ENCODE measurements at places on chromosomes 4 and X.

DNA sequence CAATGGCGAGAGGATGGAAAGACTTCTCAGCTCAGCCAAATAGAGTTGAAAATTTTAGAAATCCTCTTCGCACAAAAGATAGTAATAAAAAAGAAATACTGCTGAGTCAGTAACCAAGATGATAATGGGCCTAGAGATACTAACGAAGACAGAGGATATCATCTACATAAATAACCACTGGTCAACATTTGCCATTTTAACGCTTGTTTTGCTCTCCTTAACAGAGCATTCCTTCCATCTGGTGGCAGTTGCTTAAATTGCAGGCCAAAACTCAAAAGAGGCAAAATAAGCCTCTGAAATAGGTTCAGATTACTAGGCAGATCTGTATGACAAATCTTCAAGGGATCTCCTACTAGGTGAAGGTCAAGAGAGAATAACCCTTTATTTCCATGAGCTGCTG lies 51.7 kb upstream of the MCF2 start:
- no peak for DNase-seq

- peak; percentile 7 for DNase-seq
These were observed 1.1 kb upstream of the RAP1GDS1 start for GRCh38 chr4:98260047-98260578.

DNA sequence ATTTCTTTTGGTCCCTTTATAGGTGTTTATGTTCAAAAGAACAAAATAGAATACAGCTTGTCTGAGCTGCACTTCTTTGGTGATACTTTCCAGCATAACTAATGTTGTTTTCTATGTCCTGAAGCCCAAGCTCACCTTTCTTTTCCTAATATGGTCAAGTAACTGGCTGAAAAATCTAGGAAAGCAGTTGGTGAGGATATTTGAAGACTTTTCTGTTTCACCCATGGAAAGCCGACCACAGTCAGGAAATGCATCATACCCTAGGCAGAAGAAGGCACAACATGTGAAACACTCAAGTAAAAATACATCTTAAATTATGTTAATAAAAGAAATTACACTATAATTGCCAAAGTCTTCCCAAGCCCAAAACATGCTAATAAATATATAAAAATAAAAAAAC lies 337.0 kb downstream of the PDGFC start:
- no peak for DNase-seq

DNA sequence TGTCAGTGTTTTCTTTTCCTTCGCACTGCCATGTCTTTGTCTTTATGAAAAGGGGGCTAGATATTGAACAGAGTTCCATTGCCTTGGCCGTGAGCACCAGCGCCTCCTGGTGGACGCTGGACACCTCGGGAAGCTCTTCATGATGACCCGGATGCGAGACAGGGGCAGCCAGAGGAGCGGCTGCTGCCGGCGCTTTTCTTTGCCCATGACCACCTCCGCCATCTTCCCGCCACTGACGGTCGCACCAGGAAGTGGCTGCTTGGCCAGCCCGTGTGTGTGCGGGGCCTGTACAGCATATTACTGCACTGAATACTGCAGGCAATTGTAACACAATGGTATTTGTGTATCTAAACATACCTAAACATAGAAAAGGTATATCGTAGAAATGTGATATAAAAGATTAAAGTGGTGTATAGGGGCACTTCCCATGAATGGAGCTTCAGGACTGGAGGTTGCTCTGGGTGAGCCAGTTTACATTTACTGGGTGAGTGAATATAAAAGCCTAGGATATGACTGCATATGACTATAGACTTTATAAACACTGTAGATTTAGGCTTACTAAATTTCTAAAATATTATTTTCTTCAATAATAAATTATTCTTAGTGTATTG lies 15.8 kb upstream of the GRIA2 start:
- DNase-seq = no peak

DNA sequence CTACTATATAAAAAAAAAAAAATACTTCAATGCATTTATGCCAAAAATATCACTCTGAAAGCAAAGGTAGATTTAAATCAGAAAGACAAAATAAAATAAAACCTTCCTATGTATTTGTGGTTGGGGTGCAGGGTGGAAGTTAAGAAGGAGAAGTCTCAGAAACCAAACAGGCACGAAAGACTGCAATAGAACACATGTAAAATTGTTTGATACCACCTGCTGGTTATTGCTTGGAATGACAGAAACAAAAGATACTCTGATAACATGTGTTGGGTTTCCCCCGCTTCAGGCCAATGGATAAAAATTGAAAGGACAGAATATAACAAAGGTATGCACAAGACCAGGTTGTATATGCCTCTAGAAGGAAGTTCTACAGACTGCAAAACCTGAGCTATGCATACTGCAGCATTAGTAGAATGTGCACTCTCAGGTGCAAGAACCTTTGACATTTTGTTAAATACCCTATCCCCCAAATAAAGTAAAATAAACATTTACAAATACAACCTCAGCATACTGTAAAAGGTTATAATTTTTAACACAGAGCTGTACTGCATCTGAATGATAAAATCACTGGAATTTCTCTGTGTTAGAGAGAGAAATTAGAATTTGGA lies 118.8 kb downstream of the GABRA2 start:
- peak; percentile 0 for DNase-seq

DNA sequence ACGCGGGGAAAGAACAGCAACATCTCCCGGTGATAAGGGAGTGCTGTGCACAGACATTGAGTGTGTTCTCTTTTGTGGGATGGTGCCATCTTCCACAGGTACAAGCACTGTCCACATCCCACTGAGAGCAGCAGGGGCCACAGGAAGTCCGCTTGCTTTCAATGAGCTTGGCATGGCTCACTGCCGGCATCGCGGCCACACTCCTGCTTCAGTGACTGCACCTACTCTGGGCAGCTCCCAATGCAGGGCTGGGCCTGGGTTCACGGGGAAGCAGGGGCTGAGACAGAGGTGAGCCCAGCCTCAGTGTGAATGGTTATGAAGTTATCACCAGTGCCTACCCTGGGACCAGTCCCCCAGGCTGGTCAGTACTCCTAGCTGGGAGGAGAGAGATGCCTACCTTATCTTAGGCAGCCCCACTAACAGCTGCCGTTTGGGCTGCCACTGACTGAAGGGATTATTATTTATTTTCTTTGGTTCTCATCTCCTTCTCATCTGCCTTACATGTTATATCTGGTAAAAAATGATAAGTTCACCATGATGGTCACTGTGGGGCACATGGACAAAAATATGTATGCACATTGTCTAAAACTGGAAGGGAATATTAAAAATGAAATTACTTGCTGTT lies 99.2 kb downstream of the MGST2 start:
- no peak for DNase-seq

- no peak for DNase-seq
These were observed 78.1 kb upstream of the HPGD start for GRCh38 chr4:174600391-174600790.

DNA sequence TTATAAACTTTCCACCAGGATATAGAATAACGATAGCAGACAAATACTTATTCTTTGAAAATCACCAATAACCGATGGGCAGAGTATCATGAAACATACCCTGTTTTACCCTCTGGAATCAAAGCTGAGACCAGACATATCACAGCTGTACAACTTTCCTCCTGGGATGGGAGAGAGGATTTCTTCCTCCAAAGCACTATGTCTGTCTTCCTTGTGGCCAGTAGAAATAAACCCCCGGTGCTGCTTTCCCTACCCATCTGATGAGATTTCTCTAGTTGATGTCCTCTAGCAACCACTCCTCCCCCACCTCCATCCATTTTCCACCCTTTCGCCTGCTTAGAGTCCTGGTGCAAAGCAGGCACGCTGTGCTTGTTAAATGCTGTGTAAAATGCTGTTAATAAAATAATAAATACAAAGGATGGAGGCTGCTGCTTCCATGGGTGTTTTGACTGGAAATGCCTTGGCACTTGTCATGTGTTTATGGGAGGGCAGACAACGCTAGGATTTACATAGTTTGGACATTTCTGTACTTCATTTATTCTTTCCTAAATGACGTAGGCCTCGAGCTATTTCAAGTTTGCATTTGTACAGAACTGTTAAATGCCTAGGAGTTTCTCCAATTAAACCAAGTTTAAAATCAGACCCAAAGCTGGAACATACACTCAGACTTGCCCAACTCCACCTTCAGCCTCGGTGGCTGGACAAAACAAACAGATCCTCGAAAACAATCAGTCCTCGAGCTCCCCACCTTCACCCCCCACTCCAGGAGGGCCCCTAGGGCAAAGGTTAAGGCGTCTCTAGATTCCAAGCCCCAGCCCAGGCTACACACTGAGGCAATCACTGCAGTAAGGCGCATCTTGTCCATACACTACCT lies 10.1 kb downstream of the BCOR start:
- DNase-seq = no peak

GRCh38 chr4:185792384-185793115 lies 19.4 kb downstream of the SORBS2 start:
- peak; percentile 15 for DNase-seq

DNA sequence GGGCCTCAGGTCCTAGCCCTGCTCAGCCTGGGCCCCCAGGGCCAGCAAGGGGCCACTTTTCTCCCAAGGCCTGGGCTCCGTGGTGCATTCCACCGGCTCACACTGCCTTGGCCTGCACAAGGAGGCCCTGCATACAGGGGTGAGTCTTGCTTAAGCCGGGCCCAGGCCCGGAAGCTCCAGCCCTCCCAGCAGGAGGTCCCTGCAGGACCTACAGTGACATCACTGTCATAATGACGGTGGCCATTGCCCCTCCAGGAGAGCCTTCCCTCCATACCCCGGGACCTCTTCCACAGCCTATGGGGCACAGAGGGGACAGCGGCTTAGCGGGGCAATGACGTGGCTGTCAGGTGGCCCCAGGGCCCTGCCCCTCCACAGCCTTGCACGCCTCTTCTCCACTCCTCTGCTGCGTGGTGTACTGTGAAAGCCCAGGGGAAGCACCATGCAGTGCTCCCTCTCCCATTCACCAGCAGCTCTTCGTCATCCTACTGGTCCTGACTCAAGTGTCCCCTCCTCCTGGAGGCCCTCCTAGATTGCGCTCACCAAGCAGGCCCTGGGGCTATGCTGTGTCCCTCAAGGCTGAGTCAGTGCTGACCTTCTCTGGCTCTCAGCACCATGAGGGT lies 32.3 kb upstream of the AFAP1 start:
- no peak for DNase-seq

DNA sequence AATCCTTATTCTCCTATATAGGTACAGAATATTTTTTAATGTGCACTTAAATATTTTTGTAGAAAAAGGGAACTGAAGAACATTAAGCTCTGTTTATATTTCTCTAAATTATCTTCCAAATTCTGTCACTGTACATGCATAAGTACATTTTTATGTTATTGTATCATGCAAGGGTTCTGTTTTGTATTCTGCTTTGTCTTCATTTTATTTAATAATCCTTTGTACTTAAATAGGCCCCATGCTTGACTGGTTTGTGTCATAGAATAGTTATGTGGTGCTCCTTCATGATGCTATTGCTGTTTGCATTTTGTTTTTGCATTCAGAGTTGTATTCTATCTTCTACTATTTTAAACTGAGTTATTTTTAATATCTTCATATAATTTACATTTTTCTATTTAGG lies 111.9 kb upstream of the EDNRA start:
- no peak for DNase-seq

DNA sequence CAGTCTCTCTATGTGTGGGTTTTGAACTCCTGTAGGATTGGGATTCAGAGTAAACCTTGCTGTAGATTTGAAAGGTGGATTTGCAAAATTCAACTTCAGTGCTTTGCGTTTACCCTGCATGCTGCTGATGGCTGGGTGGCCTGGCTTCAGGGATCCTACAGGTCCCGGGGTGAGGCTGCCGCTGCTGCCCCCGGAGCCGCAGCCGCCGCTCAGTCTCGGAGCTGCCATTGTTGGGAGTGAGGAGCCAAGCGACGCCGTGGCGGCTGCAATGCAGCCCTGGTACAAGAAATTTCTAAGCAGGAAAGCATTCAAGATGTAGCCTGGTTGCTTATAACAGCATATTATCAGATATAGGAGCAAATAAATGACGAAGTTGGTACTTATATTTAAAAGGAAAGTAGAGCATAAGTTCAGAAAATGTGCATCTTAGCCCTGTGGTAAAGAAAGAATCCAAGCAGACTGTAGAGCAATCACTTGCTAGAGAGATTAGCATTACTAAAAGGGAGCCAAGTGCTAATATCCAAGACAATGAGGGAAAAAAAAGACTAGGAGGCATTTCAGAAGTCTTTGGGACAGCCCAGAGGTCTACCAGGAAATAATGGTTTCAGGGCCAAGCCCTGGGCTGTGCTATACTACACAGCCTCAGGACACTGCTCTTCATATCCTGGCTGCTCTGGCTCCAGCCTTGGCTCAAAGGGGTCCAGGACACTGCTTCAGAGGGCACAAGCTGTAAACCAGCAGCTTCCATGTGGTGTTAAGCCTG lies 36.9 kb upstream of the CHIC1 start:
- DNase-seq = no peak

- no peak for DNase-seq
These were observed 2138.8 kb downstream of the PCDH7 start for GRCh38 chr4:32858971-32859370.

- DNase-seq = no peak
These were observed 25.6 kb downstream of the CLDN34 start for GRCh38 chrX:9992724-9993123.

GRCh38 chr4:89781321-89781720 lies 55.6 kb downstream of the SNCA start:
- no peak for DNase-seq

DNA sequence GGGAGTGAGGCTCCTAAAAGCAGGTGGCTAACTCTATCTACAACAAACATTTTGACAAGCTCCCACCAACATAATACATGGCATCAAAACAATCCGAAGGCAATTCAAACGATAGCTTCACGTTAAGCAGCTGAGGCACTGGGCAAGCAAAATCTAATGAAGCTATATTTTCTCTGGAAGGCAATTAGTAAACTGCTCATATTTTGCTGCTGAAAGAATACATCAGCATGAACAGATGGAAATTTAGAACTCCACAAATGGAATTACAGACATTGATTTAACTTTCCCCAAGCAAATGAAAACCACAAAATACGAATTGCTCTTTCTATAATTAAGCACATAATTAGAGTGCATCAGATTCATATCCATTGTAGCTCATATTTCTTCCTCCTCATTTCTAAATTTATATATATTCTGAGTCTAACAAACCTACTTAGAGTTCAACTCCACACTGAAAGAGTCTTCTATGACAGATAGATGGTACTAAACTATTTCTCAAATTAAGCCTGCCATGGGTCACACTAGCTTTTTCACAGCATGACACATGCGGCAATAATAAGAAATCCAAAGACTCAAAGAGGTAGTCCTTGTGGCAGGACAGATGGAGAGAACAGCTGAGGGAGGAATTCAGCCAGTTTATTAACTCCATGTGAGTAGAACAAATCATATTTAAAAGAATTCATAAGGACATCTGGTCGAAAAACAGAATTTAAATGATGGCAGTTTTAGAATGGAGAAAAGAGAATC lies 305.4 kb downstream of the MAPK10 start:
- no peak for DNase-seq

GRCh38 chrX:87941841-87942240 lies 424.2 kb downstream of the KLHL4 start:
- no peak for DNase-seq

DNA sequence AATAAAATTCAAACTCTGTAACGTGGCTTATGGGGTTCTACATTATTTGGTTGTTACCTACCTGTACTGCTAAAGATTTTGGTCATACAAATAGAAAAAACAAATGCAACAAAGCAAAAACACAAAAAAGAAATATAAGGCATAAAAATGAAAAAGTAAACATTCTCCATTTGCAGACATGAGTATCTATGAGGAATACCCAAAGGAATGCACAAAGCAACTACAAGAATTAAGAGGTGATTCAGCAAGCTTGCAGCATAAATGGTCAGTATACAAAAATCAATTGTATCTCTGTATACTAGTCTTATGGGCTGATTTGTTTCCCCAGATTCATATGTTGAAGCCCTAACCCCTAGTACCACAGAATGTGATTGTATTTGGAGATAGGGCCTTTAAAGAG lies 3.6 kb upstream of the PDE5A start:
- DNase-seq = no peak
